Activated T-cell treated with anti-CD3 and anti-CD28 coated beads for 4 hours (primary cell): ENCODE measurements at places on chromosomes 7 and 10.

- no peak for DNase-seq
Measured at GRCh38 chr7:29647020-29647654, 83.5 kb downstream of the PRR15 start.

DNA sequence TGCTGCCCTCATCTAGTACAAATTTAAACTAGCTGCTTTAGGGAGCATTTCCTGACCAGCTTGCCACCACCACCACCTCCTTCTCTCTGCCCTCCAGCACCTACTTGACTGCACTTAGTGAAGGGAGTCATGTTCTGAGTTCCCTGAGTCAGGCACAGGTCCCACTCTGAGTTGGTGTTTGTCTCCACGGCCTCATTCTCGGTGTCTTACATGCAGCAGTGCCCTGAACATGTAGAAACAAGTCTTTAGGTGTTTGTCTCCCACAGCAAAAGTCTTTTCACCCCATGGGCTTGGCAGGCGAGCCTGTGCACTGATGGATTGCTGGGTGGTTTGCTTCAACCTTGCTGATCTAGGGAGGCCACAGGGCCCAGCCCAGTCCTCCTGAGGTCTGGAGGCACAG lies 16.9 kb downstream of the TSPAN14 start:
- no peak for DNase-seq

- no peak for DNase-seq
Measured at GRCh38 chr10:89944138-89944537, 242.7 kb downstream of the KIF20B start.

DNA sequence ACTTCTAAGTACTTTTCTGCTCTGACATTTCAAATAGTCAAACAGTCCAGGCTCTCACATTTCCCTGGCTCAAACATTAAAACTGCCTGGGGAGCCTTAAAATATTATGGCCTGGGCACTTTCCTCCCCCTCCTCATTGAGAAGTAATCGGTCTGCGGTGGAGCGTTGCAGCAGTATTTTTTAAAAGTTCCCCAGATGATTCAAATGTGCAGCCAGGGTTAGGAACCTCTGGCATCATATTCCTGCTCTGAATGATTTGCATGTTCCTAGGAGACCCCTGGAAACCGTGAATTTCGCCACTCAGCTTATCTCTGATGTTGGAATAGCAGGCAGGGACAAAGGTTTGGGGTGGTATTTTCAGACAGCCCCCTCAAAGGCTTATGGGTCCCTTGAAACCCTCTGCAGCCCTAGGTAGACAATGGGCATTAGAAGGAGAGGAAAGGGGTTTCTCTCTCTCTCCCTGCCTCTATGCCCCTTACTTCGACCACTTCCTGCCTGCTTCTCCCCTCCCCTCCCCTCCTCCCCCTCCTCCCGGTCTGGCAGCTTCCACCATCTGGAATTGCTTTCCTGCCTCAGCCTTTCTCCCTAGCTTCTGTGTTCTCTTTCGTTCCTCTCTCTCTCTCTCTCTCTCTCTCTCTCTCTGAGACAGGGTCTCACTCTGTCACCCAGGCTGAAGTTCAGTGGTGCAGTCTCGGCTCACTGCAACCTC lies 622.2 kb downstream of the GALNT17 start:
- no peak for DNase-seq

- no peak for DNase-seq
Measured at GRCh38 chr7:157543276-157543675, 206.5 kb downstream of the DNAJB6 start.

GRCh38 chr7:132580717-132581285 lies 4.5 kb upstream of the PLXNA4 start:
- peak; percentile 38 for DNase-seq

GRCh38 chr10:21534604-21535493 lies 817 bp downstream of the MLLT10 start:
- peak; percentile 21 for DNase-seq

GRCh38 chr7:4745971-4746919 lies 29.2 kb upstream of the AP5Z1 start:
- no peak for DNase-seq

- DNase-seq: no peak
Measured at GRCh38 chr7:116451957-116452729, 47.4 kb upstream of the CAV2 start.

- no peak for DNase-seq
Measured at GRCh38 chr7:95190515-95190914, 133.8 kb downstream of the PON1 start.
